Aorta (tissue), 5 donors: ENCODE measurements at places on chromosomes 12 and 14. TPM values are rescaled to one million over a fixed set of nuclear protein-coding genes. Genes with fewer than 3 reads are reported as not detected.

The CCDC198 gene
- polyA plus RNA-seq: not detected

The FNTB gene
- 8.1 TPM for polyA plus RNA-seq

The HPD gene
- 6.6 TPM for polyA plus RNA-seq

The GPD1 gene
- polyA plus RNA-seq: 0.61 TPM

The PTGER2 gene
- 0.38 TPM for polyA plus RNA-seq

The HCAR3 gene
- polyA plus RNA-seq: not detected

The EMP1 gene
- polyA plus RNA-seq: 32.6 TPM

The KLRC2 gene
- polyA plus RNA-seq: 2.1 TPM

The CEP170B gene
- 6.4 TPM for polyA plus RNA-seq
